ENCODE measurements at places on chromosomes 1 and 21. TPM values are rescaled to one million over a fixed set of nuclear protein-coding genes. Genes with fewer than 3 reads are reported as not detected.

The RAB3B gene
- total RNA-seq: 0.07 TPM

The FCRL5 gene
- total RNA-seq: 0.08 TPM

The PROX1 gene
- total RNA-seq: not detected

The TBX19 gene
- total RNA-seq: 1.6 TPM

The DDOST gene
- total RNA-seq: 149 TPM

The SPTA1 gene
- total RNA-seq: not detected

The FAM167B gene
- total RNA-seq: 0.58 TPM

The USP24 gene
- 40.3 TPM for total RNA-seq

The NECTIN4 gene
- not detected for total RNA-seq

The GUCA2B gene
- not detected for total RNA-seq

The FLG2 gene
- total RNA-seq: not detected

The OR2T6 gene
- not detected for total RNA-seq
